ENCODE measurements at places on chromosomes 7 and 10. TPM values are rescaled to one million over a fixed set of nuclear protein-coding genes. Genes with fewer than 3 reads are reported as not detected.

The CYP2C19 gene
- total RNA-seq, result not detected

The WDFY4 gene
- 7.0 TPM for total RNA-seq

The SLC16A12 gene
- total RNA-seq, result 0.08 TPM

The RBP3 gene
- not detected for total RNA-seq

The COL1A2 gene
- 231 TPM for total RNA-seq

The TFR2 gene
- total RNA-seq, result 2.2 TPM

The CAMK2B gene
- not detected for total RNA-seq

The TSPAN33 gene
- total RNA-seq, result 11.1 TPM

The PITRM1 gene
- 88.2 TPM for total RNA-seq

The MRLN gene
- total RNA-seq, result not detected

Measured in ureter (tissue), 1 donor.